ENCODE measurements at places on chromosomes 2 and 18.
A peak's percentile ranks its signal among the peaks of the same experiment; 100 is the strongest.

DNA sequence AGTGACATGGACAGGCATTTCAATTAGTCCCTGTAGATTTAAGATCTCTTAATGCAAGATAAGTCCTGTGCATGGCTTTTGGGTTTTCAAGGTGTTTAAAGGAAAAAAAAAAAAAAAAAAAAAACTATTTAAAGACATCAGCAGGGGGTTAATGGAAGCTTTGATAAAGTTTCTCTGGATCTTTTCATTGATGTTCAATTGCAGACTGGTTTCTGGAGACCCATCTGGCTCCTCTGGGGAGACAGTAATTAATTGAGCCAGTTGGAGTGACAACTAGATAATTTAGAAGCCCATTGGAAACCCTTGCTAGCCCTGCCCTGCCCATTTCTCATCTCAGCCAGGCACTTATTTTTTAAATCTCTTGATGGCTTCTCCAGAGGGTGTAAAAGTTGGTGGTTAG is 98.7 kb downstream of the EPHA4 start:
- peaks cover 11% of the 10 kb centered on the region for H3K4me1 ChIP-seq
- H3K27ac ChIP-seq = no peak overlapping the region
- no peak overlapping the region for H3K4me3 ChIP-seq
- H3K27me3 ChIP-seq = no peaks in the 10 kb centered on the region
- peaks cover 7% of the 10 kb centered on the region for H3K36me3 ChIP-seq

- H3K27ac ChIP-seq = no peak overlapping the region
- H3K36me3 ChIP-seq = peaks cover 2% of the 10 kb centered on the region
- H3K4me3 ChIP-seq = no peak overlapping the region
- peaks cover 16% of the 10 kb centered on the region for H3K4me1 ChIP-seq
- H3K27me3 ChIP-seq = peaks cover 13% of the 10 kb centered on the region
These were observed 48.4 kb upstream of the TNP1 start for GRCh38 chr2:216908300-216908699.

DNA sequence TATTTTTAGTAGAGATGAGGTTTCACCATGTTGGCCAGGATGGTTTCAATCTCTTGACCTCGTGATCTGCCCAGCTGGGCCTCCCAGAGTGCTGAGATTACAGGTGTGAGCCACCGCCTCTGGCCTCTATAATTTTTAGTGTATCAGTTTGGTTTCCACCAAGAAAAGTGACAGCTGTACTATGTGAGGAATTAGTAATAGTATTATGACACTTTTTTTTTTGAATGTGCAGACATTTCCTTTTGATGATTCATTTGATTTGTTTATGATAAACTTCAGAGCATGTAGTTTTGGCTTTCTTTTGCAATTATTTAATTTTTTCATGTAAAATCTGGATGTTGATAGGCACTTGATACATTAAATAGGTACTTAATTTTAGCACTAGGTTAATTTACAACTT is 61.5 kb downstream of the PTPN4 start:
- no peak for DNase-seq
- H3K4me3 ChIP-seq = no peak overlapping the region
- H3K4me1 ChIP-seq = peaks cover 19% of the 10 kb centered on the region

DNA sequence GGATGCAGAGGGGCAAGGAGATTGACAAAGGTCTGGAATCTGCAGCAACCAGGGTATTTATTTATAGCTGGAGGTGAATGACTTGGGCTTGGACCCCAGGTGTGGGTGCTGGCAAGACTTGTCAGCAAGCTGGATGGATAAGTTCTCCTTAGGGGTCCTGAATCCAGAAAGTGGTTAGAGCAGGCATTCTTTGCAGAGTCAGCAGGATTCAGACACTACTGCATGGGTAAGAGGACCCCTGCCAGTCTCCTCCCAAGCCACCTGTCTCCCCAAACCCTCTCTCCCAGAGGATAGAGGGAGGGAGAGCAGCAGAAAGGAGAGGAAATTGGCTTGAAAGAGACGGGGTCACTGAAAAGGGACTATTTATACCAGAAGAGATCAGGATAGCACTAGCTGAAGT is 89.5 kb downstream of the VAPA start:
- H3K27me3 ChIP-seq = peaks cover 17% of the 10 kb centered on the region
- no peaks in the 10 kb centered on the region for H3K4me1 ChIP-seq
- H3K4me3 ChIP-seq = no peak overlapping the region
- DNase-seq = no peak
- H3K27ac ChIP-seq = no peak overlapping the region

- no peak overlapping the region for H3K4me3 ChIP-seq
- H3K4me1 ChIP-seq = no peaks in the 10 kb centered on the region
- H3K27ac ChIP-seq = no peak overlapping the region
These were observed 45.1 kb downstream of the RPL31 start for GRCh38 chr2:101047075-101047766.

- peaks cover 41% of the 10 kb centered on the region for H3K4me1 ChIP-seq
- H3K36me3 ChIP-seq = peaks cover 14% of the 10 kb centered on the region
- H3K4me3 ChIP-seq = peak within 1 kb of the TSS; percentile 80
- H3K27me3 ChIP-seq = peaks cover 49% of the 10 kb centered on the region
- H3K27ac ChIP-seq = peak within 1 kb of the TSS; percentile 88
These were observed at the start of gene CYP1B1 for GRCh38 chr2:38075507-38076151. TSS of gene CYP1B1 (minus strand) at chr2:38076151. CDS start at chr2:38075388, 763 bp downstream.

DNA sequence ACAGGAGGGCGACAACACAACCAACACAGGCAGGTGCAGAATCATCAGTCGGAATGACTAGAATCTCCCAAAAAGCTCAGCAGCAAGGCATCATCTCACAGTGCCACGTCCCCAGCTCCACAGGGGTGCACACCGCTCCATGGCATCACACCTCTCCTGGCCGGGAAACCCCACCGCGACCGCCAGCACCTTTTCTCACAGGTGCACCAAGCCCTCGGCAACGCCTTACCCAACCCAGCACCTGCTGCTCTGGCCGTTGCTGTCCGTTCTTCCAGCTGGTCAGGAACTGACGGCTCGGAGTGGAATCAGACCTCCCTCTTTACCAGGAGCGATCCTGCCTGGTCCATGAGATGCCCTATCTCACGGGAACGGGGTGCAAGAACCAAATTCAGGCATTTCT is 61.3 kb downstream of the ZNF516 start:
- H3K4me3 ChIP-seq = no peak overlapping the region
- H3K27me3 ChIP-seq = no peaks in the 10 kb centered on the region
- no peak for DNase-seq
- H3K36me3 ChIP-seq = no peaks in the 10 kb centered on the region
- H3K4me1 ChIP-seq = no peaks in the 10 kb centered on the region

DNA sequence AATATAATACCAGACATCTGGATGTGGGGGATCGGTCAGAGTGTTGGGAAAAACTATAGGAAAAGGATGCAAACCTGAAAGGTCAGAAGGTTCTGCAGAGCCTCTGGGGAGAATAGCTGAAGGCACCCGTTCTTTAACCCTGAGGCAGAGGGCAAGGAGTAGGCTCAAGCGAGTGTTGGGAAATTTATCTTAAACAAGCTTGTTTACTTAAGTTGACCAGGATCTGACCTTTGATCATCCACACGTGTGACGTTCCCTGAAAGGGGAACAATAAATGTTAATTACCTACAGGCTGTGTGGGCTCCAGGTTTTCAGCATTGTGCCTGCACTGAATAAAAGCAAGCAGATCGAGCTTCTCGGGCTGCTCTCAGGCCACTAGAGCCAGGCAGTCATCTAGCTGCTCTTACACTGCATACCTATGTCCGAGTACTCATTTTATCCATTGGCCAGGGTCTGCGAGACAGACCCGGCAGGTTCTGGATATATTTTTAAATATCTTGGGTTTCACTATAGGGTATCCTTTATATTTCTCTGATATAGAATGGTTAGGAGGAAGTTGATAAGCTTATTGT is 400.6 kb upstream of the CHST9 start:
- H3K27ac ChIP-seq = no peak overlapping the region
- H3K4me3 ChIP-seq = no peak overlapping the region
- no peaks in the 10 kb centered on the region for H3K4me1 ChIP-seq

- no peak overlapping the region for H3K27ac ChIP-seq
- H3K4me3 ChIP-seq = no peak overlapping the region
- H3K36me3 ChIP-seq = no peaks in the 10 kb centered on the region
- no peak for DNase-seq
- H3K27me3 ChIP-seq = no peaks in the 10 kb centered on the region
- no peaks in the 10 kb centered on the region for H3K4me1 ChIP-seq
These were observed 40.1 kb downstream of the EPB41L3 start for GRCh38 chr18:5503740-5504139.

GRCh38 chr2:205386109-205386508 is 296.2 kb upstream of the NRP2 start:
- no peak for DNase-seq
- H3K36me3 ChIP-seq = no peaks in the 10 kb centered on the region
- H3K4me3 ChIP-seq = no peak overlapping the region
- peaks cover 9% of the 10 kb centered on the region for H3K27me3 ChIP-seq
- no peaks in the 10 kb centered on the region for H3K4me1 ChIP-seq

- no peaks in the 10 kb centered on the region for H3K36me3 ChIP-seq
- no peak overlapping the region for H3K27ac ChIP-seq
- no peak overlapping the region for H3K4me3 ChIP-seq
- no peak for DNase-seq
- no peaks in the 10 kb centered on the region for H3K27me3 ChIP-seq
These were observed 127.8 kb downstream of the COPS8 start for GRCh38 chr2:237213315-237214022.

DNA sequence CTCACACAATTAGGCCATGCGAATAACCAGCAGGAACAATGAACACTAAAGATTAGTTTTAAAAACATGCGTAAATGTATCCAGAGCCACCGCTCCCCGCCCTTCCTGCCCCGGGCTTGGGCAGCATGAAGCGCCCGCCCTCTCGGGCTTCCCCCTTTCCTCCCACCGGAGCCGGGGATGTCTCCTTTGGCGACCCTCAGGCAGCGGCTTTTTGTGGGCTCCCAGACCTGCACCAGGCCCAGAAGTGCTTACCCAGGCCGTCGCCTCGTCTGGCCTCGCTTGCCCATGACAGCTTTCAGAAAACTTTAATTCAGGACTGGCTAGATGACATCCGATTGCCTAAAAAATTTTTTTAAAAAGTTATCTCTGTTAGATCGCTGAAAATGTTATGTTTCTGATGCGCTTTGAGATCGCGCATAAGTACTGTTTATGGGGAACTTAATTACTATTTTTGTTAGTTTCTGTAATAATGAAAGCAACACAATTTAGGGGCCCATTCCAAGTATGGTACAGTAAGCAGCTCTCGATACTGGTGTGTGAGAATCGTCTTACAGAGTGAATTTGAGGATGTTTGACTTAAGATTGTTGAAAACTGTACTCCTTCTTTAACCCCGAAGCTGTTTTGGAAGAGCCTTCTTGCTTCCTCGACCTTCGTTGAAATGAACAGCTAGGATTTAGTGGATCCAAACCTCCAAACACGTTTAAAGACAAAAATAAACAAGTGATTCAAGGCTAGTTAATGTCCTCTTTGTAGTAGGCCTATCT is 1.1 kb downstream of the MAP3K20 start:
- peak overlapping the region; percentile 78 for H3K27ac ChIP-seq
- DNase-seq = no peak
- peak overlapping the region; percentile 80 for H3K4me3 ChIP-seq

- H3K4me3 ChIP-seq = no peak overlapping the region
- H3K27me3 ChIP-seq = no peaks in the 10 kb centered on the region
- no peaks in the 10 kb centered on the region for H3K36me3 ChIP-seq
- DNase-seq = no peak
- no peak overlapping the region for H3K27ac ChIP-seq
These were observed 807.0 kb downstream of the SLC4A3 start for GRCh38 chr2:220434385-220434784.

GRCh38 chr18:10930076-10930475 is 219.3 kb downstream of the PIEZO2 start:
- no peaks in the 10 kb centered on the region for H3K4me1 ChIP-seq
- H3K27ac ChIP-seq = no peak overlapping the region
- peaks cover 4% of the 10 kb centered on the region for H3K27me3 ChIP-seq
- DNase-seq = no peak
- H3K36me3 ChIP-seq = no peaks in the 10 kb centered on the region

GRCh38 chr18:74613381-74613780 is 15.7 kb downstream of the ZNF407 start:
- no peak for DNase-seq
- H3K4me3 ChIP-seq = no peak overlapping the region
- H3K36me3 ChIP-seq = no peaks in the 10 kb centered on the region

- DNase-seq = no peak
- peaks cover 8% of the 10 kb centered on the region for H3K4me1 ChIP-seq
- no peaks in the 10 kb centered on the region for H3K36me3 ChIP-seq
- peaks cover 8% of the 10 kb centered on the region for H3K27me3 ChIP-seq
- no peak overlapping the region for H3K27ac ChIP-seq
These were observed 12.4 kb upstream of the DNMT3A start for GRCh38 chr2:25354116-25354515.

- no peak overlapping the region for H3K27ac ChIP-seq
- H3K4me1 ChIP-seq = peaks cover 40% of the 10 kb centered on the region
- no peak for DNase-seq
- H3K4me3 ChIP-seq = no peak overlapping the region
- H3K36me3 ChIP-seq = peaks cover 8% of the 10 kb centered on the region
- peaks cover 32% of the 10 kb centered on the region for H3K27me3 ChIP-seq
These were observed 32.2 kb upstream of the SLC14A1 start for GRCh38 chr18:45691816-45692179.

DNA sequence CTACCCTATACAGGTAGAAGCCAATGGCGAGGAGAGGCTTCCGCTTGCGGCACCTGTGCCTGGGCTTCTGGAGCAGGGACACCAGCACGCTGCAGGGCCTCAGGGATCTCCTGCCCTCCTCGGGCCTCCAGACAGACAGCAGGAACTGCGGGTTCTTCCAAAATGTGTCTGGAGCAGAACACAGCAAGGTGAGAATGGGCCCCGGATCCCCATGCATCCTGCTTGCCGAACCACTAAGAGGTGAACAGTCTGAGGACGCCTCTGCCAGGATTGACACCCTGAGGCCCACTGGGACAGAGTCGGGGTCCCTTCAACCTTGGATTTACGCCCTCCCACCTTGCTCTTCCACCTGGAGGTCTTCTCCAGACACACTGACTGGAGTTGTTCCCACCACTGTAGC is 25.4 kb downstream of the CAPN14 start:
- H3K4me1 ChIP-seq = no peaks in the 10 kb centered on the region
- DNase-seq = no peak
- H3K36me3 ChIP-seq = no peaks in the 10 kb centered on the region
- no peaks in the 10 kb centered on the region for H3K27me3 ChIP-seq
